ENCODE measurements at places on chromosomes 2 and 18.

DNA sequence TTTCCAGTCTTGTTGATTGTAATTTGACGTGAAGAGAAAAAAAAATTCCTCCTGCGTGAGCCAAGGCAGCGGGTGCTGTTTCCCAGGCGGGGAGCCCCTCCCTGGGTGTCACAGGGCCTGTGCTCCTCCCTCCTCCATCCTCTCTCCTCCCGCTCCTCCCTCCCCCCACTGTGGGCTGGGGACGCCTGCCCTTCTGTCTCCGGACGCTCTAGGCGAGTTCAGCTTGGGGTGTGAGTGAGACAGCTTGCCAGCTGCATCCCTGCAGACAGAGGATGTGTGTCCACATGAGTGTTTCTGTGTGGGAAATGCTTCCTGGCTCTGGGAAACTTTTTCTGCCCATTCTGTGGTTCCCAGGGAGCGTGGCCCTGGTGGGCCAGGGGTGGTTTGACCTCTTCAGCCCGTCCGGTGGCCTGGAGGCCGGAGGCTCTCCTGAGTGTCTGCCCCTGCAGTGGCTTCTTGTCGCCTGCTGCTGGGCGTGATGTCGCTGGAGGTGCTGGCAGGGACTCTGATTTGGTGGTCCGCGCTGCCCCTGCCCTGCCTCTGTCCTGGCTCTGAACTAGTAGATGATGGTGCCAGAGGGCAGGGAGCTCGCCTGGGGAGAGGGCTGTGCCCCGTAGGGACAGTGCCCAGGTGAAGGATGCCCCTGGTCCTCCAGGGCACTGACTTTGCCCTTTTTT is 96.4 kb downstream of the USP40 start:
- H3K27ac ChIP-seq: peak overlapping the region; percentile 44
- peaks cover 28% of the 10 kb centered on the region for H3K4me1 ChIP-seq
- H3K36me3 ChIP-seq: peaks cover 22% of the 10 kb centered on the region
- no peaks in the 10 kb centered on the region for H3K27me3 ChIP-seq

- no peaks in the 10 kb centered on the region for H3K36me3 ChIP-seq
- DNase-seq: no peak
- no peaks in the 10 kb centered on the region for H3K4me1 ChIP-seq
- no peak overlapping the region for H3K27ac ChIP-seq
- no peak overlapping the region for H3K4me3 ChIP-seq
These were observed 224.5 kb downstream of the IKZF2 start for GRCh38 chr2:212926940-212927339.

DNA sequence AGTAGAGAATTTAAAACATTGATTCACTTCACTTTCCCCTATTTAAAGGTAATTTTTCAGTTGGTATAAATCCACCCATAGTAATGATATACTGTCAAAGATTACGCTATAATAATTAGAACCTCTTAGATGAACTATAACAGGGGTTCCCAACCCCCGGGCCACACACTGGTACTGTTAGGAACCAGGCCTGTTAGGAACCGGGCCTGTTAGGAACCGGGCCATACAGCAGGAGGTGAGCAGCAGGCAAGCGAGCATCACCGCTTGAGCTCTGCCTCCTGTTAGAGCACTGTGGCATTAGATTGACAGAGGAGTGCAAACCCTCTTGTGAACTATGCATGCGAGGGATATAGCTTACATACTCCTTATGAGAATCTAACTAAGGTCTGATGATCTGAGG is 34.0 kb upstream of the CD302 start:
- no peaks in the 10 kb centered on the region for H3K27me3 ChIP-seq
- no peaks in the 10 kb centered on the region for H3K36me3 ChIP-seq
- no peaks in the 10 kb centered on the region for H3K4me1 ChIP-seq
- no peak overlapping the region for H3K27ac ChIP-seq
- DNase-seq: no peak
- no peak overlapping the region for H3K4me3 ChIP-seq

GRCh38 chr18:36314098-36314497 is 16.6 kb downstream of the FHOD3 start:
- H3K36me3 ChIP-seq: no peaks in the 10 kb centered on the region
- no peak overlapping the region for H3K4me3 ChIP-seq
- no peak for DNase-seq

DNA sequence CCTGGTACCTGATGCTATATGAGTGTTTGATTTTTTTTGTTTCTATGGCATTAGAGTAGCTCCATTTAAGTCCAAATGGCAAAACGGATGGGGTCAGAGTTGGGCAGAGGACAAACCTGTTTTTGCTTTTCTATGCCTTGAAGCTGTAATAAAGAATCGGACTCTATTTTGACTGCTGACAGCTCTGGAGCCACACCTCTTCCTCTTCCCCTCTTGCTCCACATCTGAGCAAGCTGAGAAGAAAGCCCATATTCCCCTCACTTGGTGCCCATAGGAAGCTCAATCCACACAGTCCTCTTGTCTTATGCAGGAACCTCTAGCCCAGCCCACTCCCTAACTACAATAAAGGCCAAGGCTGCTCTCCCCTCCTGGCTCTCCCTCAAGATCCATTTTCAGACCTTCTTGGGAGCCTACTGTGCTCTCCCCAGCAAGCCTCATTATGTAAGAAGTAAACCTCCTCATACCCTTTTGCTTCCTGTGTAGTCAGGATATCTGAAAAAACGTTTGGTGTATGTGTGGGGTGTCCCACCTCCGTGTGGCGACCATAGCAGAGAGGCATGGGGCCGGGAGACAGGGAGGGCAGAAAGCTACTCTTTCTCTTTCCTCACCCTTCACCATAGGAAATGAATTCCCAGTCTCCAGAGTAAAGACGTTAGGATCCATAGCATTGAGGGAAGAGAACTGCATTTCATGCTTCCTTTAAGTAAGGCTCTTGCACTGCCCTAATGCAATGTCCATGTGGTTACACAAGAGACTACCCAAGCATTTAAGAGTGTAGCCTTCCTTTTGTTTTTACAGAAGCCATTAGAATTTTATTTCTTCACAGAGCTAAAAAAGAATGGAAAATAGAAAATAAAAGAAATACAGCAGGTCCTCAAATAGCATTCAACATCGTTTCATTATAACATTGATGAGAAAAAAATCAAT is 41.9 kb upstream of the RAPGEF4 start:
- H3K27ac ChIP-seq: no peak overlapping the region
- no peak for DNase-seq
- no peaks in the 10 kb centered on the region for H3K27me3 ChIP-seq
- no peaks in the 10 kb centered on the region for H3K36me3 ChIP-seq
- no peak overlapping the region for H3K4me3 ChIP-seq
- H3K4me1 ChIP-seq: no peaks in the 10 kb centered on the region

- H3K36me3 ChIP-seq: no peaks in the 10 kb centered on the region
- H3K4me3 ChIP-seq: peak overlapping the region; percentile 73
- no peak for DNase-seq
- no peak overlapping the region for H3K27ac ChIP-seq
These were observed 34.3 kb upstream of the ATP6V1B1 start for GRCh38 chr2:70901227-70902066.

DNA sequence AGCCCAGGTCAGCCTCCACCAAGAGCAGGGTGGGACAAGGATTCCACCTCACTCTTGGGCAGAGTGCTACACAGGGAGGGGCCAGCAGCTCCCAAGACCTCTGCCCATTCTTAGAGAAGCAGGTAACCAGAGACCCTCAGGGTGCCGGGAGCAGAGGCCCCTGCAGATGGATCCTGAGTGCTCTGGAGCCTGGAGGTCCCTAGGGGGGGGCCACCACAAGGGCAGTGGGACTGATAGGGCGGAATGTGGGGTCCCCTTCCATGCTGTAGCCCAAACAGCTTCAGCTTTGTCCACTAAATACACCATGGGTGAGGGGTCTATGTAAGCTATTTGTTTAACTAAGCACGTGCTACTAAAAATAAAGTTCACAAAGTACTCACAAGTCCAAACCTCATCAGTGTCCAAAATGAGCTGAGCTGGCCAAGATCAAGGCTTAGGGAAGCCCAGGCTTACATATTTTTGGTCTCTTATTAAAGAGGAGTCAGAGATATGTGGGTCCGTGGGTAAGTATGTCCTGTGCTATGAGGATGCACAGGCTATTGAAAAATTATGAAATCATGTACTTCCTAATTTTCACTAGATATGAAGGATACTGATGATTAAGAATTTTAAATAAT is 21.5 kb upstream of the GPC1 start:
- no peaks in the 10 kb centered on the region for H3K36me3 ChIP-seq
- H3K27me3 ChIP-seq: no peaks in the 10 kb centered on the region
- no peaks in the 10 kb centered on the region for H3K4me1 ChIP-seq
- DNase-seq: no peak

DNA sequence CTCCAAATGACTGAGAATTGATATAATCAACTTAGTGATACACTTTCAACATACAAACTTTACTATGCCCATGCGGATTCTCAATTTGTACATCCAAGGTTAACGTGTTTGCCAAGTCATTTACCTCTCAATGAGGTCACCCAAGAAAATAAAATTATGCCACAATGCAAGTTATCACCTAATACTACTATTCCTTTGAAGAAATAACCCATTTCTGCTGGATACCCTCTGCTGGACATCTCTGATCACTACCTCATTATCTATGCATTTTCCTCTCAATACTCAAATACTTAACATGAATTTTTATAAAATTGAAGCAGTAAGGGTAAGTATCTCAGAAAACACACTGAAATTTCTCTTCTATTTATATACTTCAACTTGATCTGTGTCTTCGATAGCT is 12.7 kb downstream of the HNRNPLL start:
- H3K27me3 ChIP-seq: no peaks in the 10 kb centered on the region
- no peak overlapping the region for H3K4me3 ChIP-seq
- no peak for DNase-seq
- H3K4me1 ChIP-seq: peaks cover 30% of the 10 kb centered on the region
- H3K27ac ChIP-seq: no peak overlapping the region
- H3K36me3 ChIP-seq: no peaks in the 10 kb centered on the region

GRCh38 chr2:44164617-44165016 is 4.1 kb upstream of the PPM1B start:
- H3K36me3 ChIP-seq: no peaks in the 10 kb centered on the region
- H3K27me3 ChIP-seq: no peaks in the 10 kb centered on the region
- no peak for DNase-seq

DNA sequence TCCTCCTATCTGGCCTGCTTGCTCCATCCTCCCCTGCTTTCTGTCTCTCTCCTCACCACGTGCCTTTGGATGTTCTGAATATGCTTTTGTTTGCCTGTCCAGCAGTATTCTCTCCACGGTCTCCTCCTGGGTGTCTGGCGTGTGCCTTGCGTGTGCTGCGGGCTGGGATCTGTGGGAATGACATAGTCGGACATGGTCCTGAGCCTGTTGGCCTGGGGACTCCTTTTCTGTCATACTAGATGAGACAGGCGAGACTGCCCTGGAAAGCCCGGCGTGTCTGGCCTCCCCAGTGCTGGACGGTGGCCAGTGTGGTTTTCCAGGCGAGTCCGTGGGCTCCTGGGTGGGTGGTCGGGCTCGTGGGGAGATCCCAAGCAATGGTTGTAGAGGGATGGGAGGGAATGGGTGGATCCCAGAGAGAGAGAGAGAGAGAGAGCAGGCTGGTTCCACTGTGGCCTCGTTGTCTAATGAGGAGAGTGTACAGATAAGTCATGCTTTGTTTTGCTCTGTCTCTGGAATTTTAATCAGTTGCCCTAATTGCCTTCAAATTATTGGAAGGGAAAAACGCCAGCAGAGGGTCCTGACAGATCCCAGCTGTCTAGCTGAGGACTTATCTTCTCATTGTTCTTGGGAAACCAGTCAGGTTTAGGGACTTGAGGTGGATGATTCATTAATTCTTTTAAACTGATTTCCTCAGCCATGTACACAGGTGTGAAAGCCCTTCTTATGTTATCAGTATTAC is 58.3 kb downstream of the HPCAL1 start:
- H3K4me3 ChIP-seq: no peak overlapping the region
- H3K27ac ChIP-seq: no peak overlapping the region
- H3K4me1 ChIP-seq: no peaks in the 10 kb centered on the region

- no peaks in the 10 kb centered on the region for H3K27me3 ChIP-seq
- H3K4me1 ChIP-seq: peaks cover 30% of the 10 kb centered on the region
- no peak overlapping the region for H3K4me3 ChIP-seq
- H3K36me3 ChIP-seq: no peaks in the 10 kb centered on the region
- H3K27ac ChIP-seq: no peak overlapping the region
These were observed 37.4 kb downstream of the MYO7B start for GRCh38 chr2:127572841-127573240.

DNA sequence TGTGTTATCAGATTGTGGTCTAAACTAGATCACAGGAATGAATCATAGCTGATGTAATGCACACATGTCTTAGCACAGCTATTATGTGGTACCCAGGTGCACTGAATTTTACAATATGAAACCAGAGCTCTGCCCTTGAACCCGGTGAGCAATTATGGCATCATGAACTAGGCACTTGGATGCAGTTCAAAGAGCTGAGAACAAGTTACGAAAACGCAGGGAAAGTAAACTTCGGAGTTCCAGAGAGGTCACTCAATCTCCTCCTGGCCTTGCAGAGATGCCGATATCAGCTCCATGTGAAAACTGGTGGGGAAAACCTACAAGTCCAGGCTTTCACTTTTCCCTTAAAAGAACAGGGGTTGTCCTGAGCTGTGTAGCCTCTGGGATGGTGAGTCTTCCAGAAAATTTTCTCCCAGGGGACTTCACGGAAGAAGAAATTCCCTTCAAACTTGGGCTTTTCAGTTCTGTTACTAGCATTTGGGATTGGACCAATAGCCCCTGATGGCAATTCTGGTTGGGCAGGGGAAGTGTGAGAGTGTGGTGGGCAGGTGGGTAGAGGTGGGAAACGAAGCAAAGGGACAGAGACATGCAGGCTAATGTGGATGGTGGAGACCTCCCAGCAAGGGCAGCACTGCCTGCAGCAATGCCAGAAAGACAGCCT is 71.1 kb upstream of the SH3BP4 start:
- no peak overlapping the region for H3K4me3 ChIP-seq
- H3K27ac ChIP-seq: no peak overlapping the region
- no peak for DNase-seq
- H3K4me1 ChIP-seq: peaks cover 24% of the 10 kb centered on the region
- H3K36me3 ChIP-seq: no peaks in the 10 kb centered on the region
- H3K27me3 ChIP-seq: no peaks in the 10 kb centered on the region

GRCh38 chr18:41858761-41859555 is 96.1 kb upstream of the PIK3C3 start:
- no peaks in the 10 kb centered on the region for H3K36me3 ChIP-seq
- DNase-seq: no peak
- no peak overlapping the region for H3K4me3 ChIP-seq
- no peaks in the 10 kb centered on the region for H3K4me1 ChIP-seq

GRCh38 chr2:164922134-164922533 is 33.2 kb downstream of the SLC38A11 start:
- no peak overlapping the region for H3K27ac ChIP-seq
- no peak overlapping the region for H3K4me3 ChIP-seq
- DNase-seq: no peak
- H3K27me3 ChIP-seq: no peaks in the 10 kb centered on the region

GRCh38 chr2:232330068-232330999 is 48.2 kb upstream of the ALPP start:
- no peaks in the 10 kb centered on the region for H3K4me1 ChIP-seq
- no peak overlapping the region for H3K4me3 ChIP-seq
- H3K36me3 ChIP-seq: peaks cover 8% of the 10 kb centered on the region

DNA sequence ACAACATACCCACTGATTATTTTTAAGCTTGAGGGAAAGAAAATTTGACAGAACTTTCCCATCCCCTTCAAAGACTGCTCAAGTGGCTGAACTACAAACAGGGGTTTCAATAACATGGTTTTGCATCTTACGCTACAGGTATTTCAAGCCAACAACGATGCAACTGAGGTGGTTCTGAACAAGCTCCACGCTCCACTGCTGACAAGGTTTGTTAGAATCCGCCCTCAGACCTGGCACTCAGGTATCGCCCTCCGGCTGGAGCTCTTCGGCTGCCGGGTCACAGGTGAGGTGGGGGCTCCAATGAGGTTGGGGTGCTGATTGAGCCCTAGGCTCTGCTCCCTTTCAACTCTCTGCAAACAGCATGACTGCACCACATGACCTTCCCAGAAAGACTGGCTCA is 58.1 kb downstream of the NRP2 start:
- H3K36me3 ChIP-seq: peaks cover 9% of the 10 kb centered on the region
- H3K4me3 ChIP-seq: no peak overlapping the region
- no peak for DNase-seq
- no peaks in the 10 kb centered on the region for H3K27me3 ChIP-seq
- H3K27ac ChIP-seq: no peak overlapping the region
- H3K4me1 ChIP-seq: peaks cover 4% of the 10 kb centered on the region

All from thoracic aorta (tissue), 2 donors.